ENCODE measurements at places on chromosomes 1 and 21.

GRCh38 chr21:42397746-42398394, 2.0 kb upstream of the TMPRSS3 start:
- DNase-seq = no peak

DNA sequence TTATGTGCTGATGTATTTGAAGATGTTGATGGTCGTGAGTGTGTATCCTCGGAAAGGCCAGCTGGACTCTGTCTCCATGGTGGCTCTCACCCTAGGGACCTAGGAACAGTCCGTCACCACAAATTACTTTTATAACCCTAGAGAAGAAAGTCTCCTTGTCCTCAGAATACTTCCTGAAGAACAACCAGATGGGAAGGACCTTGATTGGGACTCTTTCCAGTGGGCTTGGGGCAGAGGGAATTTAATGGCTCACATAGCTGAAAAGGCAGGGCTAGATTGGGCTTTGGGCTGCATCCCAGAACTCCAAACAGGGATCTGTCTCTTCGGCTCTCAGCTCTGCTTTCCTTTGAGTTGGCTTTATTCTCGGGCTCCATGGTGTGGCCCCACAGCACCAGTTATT, 90.8 kb downstream of the TBX19 start:
- no peak for DNase-seq

DNA sequence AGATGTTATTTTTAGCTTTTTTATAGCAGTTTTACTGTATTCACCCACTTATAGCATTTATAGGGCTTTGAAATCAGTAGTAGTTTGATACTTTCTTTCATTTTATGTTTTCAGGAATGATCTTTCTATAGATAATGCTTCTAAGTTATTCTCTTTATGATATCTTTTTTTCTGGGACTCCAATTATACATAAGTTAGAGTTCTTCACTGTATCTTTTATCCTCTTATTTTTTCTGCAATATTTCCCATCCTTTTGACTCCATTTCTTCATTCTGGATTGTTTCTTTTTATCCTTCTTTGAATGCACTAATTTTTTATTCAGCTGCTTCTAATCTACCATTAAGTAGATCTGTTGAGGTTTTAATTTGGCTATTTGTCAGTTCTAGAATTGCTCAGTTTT, 73.1 kb downstream of the FMN2 start:
- no peak for DNase-seq

GRCh38 chr1:179788259-179788658, 45.2 kb downstream of the FAM163A start:
- DNase-seq = no peak

DNA sequence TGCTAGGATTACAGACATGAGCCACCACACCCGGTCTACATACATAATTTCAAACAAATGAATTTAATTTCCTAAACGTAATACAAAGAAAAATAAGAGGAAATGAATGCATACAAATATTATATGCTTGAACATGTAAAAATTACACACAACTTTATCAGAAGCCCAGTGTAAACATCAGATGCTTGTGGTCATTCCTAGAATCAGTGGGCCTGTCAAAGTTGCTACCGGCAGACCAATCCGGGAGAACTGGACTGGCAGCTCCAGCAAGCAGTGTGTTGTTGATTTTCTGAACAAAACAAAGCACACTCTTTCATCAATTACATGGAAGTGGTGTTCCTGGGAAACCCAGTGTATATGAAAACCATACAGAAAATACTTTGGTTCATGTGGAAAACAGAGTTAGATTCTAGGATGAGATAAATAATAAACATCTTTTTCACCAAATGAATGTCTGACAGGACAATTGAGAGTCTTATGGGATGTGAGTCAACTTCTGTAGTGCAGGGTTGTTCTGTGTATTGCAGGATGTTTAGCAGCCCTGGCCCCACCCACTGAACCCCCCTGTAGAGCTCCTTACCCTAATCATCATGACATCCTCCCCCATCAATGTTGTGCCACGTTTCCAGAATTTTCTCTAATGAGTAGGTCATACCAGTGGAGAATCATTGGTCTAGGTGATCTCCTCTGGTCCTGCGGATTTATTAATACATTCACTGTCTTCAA, 33.8 kb downstream of the MFSD2A start:
- no peak for DNase-seq

- DNase-seq = no peak
Observed at GRCh38 chr21:37564924-37565529, 198.5 kb downstream of the DYRK1A start.

- no peak for DNase-seq
Observed at GRCh38 chr1:8047686-8048445, 21.8 kb upstream of the ERRFI1 start.

DNA sequence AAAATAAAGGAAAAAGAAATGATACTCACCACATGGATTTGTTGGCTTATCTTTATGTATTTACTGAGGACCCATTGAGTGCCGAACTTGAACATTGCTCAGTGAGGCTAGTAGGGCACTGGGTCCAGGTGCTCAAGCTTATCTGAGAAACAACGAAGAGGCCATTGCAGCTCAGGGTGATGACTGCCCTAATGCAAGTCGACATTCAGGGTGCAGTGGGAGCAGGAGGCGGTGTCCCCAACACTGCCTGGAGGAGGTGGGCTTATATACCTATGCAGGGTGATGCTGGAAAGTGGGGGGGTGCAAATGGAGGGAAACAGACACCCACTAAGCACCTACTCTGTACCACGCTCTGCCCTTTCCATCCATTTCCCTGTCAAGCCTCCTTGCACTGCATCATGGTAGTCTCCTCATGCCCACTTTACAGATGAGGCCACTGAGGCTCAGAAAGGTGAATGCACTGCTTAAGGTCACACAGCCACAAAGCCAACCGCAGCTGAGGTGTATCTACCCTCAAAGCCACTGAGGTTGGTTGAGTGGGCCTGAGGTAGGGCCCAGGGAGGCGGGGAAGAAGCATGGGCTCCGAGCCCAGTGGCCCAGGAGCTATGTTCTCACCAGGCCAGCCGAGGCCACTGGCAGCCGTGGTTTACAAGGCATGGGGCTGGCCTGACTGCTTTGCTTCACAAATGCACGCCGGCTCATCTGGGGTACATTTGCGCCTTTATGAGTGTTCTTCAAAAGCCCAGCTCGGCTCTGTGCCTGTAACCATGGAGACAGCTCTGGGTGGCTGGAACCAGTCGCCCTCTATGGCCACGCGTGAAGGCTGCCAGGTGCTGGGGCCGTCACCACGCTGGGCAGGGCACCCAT, 103.8 kb downstream of the EPHB2 start:
- DNase-seq = no peak

DNA sequence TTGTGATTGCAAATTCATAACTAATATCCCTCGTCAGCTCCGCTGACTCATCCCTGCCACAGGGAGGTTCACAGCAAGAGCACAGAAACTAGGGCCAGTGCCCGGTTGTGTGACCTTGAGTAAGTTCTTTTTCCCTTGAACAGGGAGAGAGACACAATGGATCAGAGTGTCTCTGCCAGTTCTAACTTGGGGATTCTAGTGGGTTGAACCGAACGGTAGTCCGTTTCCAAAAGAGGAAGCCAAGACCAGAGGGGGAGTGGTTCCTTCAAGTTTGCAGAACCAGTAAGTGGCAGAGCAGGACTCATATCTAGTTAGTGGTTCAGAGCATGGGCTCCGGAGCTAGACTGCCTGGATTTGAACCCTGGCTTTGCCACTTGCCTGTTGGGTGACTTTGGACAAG, 4.9 kb upstream of the SHISA4 start:
- DNase-seq = no peak

DNA sequence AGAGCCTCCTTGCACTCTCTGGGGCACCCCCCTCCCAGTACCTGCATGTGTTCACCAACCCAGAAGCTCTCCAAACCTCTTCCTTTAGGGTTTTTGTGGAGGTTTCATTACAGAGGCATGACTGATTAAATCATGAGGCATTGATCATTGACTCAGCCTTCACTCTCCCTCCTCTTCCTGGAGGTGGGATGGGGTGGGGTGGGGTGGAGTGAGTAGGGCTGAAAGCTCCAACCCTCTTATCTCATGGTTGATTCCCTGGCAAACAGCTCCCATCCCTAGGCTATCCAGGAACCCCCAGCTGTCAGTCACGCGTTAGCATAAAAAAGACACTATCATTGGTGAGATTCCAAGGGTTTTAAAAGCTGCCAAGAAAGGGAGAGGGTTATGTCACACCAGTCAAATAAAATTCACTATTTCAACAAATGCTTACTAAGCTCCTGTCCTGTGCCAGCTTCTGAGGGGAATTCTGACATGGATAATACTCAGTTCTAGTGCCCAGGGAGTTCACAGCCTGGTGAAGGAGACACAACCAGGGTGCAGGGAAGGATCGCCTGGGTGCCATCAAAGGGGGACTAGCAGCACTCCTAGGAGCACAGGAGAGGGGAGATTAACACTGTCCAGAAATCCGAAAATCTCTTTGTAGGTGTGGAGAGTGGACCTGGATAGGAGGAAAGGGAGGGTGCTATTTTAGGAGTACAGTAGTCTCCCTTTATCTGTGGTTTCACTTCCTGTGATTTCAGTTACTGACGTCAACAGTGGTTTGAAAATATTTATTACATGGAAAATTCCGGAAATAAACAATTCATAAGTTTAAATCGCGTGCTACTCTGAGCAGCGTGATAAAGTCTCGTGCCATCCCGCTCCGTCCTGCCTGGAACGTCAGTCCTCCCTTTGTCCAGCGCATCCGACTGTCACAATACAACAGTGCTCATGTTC, 6.8 kb upstream of the IL24 start:
- no peak for DNase-seq

GRCh38 chr1:23567629-23567995, 8.3 kb upstream of the ID3 start:
- no peak for DNase-seq

- DNase-seq = no peak
Observed at GRCh38 chr1:164591858-164592257, 32.9 kb downstream of the PBX1 start.

GRCh38 chr1:14880456-14881316, 272.9 kb upstream of the TMEM51 start:
- no peak for DNase-seq

GRCh38 chr1:32540605-32541004, 1.4 kb downstream of the ZBTB8A start:
- DNase-seq = no peak

GRCh38 chr1:208111646-208112190, 132.5 kb downstream of the PLXNA2 start:
- no peak for DNase-seq

GRCh38 chr1:179241530-179242097, 12.1 kb upstream of the ABL2 start:
- no peak for DNase-seq

DNA sequence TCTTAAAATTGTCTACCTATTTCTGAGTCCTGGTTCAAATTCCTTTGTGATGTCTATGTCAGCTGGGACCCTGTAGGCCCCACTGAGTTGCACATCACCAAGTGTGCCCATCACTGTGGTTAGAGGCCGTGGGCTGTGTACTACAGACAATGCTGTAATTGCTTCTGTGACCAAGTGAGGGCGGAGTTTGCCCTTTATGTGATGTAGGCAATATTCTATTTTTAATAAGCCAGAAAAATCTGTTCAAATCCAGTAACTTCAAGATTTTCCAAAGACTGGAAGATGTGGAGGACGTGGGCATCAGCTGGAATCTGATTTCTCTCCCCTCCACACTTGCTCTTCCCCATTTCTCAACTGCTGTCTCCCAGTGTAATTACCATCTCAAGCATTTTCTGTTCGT, 215.4 kb downstream of the PBX1 start:
- DNase-seq = no peak

DNA sequence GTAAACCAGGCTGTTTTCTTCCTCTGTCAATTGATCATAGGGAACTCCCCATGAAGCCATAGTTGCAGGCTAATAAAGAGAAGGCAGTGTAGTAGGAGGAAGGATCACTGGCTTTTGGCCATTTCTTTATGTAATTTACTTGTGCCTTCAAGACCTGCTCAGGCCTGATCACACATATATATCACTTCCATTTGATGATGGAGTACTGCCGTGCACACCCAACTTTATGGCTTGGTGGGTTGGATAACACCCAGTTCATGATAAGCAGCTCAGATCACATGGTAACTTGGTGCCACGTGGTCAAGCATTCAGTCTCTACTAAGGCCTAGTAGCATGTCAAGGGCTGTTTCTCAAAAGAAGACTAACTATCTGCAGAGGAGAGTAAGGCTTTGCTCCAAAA, 4.1 kb downstream of the MROH9 start:
- no peak for DNase-seq

DNA sequence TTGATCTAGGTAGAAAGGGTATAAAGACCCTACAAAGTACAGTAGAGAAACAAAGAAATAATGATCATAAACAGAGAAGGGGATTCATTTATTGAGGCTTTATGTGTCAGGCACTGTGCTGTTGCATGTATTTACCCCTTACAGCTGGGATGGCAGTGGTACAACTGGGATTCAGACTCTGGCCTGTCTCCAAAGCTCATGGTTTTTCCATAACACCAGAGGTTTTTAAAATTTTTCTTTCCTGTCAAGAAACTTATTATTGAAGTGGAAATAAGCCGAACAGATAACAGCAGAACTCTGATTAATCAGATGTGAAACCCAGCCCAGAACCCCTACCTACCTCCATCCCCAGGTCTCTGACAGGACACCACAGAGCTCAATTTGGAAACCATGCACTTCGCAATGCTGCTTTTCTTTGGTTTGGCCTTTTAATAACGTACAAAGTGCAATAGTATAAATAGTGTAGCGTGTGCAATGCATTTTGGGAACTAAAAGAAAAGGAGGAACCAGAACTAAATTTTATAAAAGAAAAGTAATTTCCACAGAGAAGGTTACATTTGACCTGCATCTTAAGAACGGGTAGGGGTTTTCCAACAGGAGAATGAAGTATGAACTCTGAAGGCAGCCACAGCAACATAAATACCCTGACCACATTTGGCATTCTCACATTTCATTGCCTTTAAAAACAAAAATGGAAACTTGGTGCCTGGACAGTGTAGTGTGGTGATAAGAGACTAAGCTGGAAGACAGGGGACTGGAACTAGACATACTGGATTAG, 92.0 kb upstream of the S1PR1 start:
- no peak for DNase-seq

GRCh38 chr1:207186503-207186902, 82.5 kb downstream of the C4BPA start:
- DNase-seq = no peak

DNA sequence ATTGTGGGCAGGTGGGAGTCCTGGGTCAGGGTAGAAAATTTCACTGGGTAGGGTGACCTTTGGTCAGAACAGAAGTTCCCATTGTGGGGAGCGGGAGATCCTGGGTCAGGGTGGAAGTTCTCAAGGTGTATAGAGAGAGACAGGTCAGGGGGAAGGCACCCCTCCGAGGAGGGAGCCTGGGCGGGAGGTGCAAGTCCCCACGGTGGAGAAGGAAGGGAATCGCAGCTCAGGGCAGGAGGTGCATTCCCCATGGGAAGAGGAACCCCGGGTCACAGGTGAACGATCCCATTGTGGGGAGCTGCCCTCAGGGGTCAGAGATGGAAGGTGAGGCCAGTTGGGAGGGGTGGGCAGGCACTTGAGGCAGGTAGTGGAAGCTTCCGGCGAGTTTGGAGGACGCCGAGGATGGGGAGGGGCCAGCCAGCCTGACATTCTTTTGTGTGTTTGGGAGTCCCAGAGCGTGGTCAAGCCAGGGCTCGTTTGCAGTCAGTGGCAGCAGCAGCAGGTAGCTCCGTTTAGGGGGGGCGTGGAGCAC, 637 bp downstream of the LYPLA2 start:
- DNase-seq = no peak

GRCh38 chr1:10561497-10561896, 86.7 kb downstream of the PEX14 start:
- no peak for DNase-seq

- DNase-seq = no peak
Observed at GRCh38 chr1:3029991-3030662, 8.9 kb downstream of the ACTRT2 start.
